Fibroblast of gingiva (primary cell): ENCODE measurements at places on chromosomes 7 and 10.

GRCh38 chr7:100894860-100895700, 608 bp downstream of the ACHE start:
- DNase-seq = no peak

- DNase-seq = no peak
These were observed 417.1 kb downstream of the DNAJB6 start for GRCh38 chr7:157753713-157754415.

DNA sequence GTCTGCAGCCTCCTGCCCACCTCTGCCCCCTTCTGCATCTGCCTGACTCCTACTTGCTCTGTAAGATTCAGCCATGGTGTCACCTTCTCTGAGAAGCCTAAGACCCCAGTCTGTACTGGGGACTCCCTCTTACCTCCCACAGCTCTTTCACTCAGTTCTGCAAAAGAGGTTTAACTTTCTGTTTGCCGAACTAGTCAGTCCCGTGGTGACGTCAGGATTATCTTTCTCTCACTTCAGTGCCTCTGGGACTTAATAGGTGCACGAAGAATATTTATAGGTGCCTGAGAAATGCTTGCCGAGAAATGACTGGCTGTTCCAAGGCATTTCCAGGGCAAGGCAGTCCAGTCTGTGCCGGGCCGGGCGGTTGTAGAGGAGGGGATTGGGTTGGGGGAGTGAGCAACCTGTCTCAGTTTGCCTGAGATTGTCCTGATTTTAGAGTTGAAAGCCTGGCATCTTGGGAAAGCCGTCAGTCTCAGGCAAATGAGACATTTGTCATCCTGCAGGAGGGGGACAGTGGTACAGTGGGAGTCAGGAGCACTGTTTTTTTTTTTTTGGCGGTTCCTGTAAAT, 227.5 kb upstream of the NPVF start:
- DNase-seq = no peak

GRCh38 chr10:60237977-60238758, 151.5 kb downstream of the ANK3 start:
- DNase-seq = peak; percentile 70

- DNase-seq = no peak
These were observed 172.0 kb upstream of the YAE1 start for GRCh38 chr7:39394105-39394680.

GRCh38 chr7:117675497-117676435, 195.9 kb downstream of the CFTR start:
- DNase-seq = no peak
